ENCODE measurements at places on chromosomes 1 and 21.

GRCh38 chr1:176791906-176792305 is 328.9 kb downstream of the PAPPA2 start:
- no peak for DNase-seq

- DNase-seq = no peak
Observed at GRCh38 chr1:211095381-211095780, 38.6 kb downstream of the KCNH1 start.

DNA sequence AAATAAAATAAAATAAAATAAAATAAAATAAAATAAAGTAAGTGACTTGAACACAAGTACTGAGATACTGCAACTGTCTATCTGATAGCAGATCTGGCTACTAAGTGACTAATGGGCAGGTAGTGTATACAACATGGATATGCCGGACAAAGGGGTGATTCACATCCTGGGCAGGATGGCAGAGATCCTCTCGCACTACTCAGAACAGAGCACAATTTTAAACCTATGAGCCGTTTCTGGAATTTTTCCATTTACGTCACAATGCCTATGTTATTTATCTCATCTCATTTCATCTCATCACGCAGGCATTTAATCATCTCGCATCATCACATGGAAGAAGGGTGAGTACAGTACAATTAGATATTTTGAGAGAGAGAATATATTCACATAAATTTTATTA is 233.3 kb upstream of the COA6 start:
- no peak for DNase-seq

DNA sequence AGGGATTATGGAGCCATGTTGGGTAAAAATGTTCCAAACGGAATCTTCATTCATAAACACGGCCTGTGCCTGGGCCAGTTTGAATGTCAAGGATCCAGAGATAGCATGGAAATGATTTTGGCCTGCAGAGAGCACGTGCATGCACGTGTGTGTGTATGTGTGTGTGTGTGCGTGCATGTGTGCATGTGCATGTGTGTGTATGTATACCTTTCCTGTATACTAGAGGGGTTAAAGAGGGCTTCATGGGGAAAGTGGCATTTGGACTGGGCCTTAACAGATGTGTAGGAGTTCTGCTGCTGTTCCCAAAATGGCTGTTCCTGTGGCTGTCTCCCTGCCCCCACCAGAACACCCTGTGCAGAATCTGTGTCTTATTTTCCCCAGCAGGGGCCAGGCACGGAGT is 21.7 kb downstream of the TTC39A start:
- DNase-seq = no peak

DNA sequence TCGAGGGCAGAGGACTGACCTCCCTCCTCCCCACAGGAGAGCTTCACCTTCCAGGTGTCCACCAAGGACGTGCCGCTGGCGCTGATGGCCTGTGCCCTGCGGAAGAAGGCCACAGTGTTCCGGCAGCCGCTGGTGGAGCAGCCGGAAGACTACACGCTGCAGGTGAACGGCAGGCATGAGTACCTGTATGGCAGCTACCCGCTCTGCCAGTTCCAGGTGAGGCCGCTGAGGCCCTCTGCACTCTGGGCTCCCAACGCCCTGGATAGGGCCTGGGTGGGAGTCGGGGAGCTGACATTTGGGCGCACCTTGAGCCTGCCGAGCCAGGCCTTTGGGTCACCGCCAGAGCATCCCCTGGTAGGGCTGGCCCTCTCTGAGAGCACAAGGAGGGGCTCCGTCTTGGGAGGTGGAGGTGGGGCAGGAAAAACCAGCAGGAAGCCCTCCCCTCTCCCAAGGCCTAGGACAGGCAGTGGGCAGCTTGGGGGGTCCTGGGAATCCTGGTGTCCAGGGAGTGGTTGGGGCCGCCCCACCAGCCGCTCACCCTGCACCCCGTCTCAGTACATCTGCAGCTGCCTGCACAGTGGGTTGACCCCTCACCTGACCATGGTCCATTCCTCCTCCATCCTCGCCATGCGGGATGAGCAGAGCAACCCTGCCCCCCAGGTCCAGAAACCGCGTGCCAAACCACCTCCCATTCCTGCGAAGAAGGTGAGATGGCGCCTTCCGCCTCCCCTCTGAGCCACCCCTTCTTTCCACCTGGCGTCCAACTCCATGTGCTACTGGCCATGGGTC is 65.1 kb downstream of the PIK3CD start:
- no peak for DNase-seq

DNA sequence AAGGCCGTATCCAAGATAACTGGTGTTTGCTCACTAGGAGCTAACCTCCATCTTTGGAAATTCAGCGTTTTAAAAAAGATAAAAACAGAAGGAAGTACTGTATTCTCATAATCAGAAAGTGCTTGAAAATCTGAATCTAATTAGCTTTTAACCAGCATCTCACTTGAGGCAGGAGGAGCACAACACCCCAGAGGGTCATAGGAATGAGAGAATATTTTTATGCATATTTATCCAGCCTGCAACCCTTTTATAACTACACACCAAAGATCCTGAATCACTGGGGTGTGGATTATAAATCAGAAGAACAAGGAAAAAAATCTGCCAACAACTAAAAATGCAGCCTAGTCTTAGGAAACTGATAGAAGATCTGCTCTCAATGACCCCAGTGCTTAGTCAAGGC is 68.0 kb upstream of the PTCH2 start:
- no peak for DNase-seq

DNA sequence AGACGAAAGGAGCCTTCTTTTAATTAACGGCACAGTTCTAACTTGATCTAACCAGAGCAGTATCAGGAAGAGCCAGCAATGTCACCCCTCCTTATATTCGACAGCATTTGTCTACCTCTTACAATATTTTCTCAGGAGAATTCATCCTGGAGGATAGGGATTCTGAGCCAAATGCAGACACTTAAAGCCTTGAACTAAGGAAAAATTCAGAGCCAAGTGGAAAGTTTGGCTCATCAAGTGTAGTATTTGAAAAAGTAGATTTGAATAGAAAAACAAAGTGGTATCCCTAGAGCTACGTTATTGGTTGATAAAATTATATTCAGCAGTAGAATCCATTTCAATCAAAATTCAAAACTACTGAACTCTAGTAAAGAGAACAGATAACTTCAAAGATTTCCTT is 732.0 kb upstream of the ADGRL2 start:
- DNase-seq = no peak

DNA sequence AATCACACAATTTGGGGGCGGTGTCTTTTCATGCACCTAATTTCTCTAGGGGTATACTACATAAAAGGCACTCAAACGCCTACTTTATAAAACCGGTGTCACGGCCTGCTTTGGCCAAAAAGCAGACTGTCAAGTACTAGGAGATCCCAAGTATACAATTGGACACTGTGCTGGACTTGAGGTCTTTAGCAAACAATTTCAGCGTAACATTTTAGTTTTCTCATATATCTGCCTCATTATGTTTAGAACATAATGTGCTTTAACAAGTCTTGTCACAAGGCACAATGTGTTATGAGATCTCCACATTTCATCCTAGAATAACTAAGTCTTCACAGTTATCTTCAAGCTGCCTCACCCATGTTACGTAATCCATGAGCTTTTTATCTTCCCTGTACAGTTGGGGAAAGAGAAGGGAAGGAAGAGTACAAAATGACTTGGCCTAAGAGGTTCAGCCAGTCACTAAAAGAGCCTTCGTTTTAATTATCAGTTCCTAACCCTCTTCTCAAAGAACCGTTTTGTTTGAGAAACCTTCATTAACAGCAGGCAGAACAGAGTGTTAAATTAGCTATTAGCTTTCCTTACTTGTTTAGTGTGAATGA is 1.7 kb downstream of the SSX2IP start:
- no peak for DNase-seq

GRCh38 chr1:219651993-219652392 is 39.1 kb upstream of the ZC3H11B start:
- DNase-seq = no peak

GRCh38 chr1:115337633-115338456 is at the start of gene NGF:
Gene NGF, minus strand, starts transcription at chr1:115338249. Its CDS starts 51,454 bp downstream, at chr1:115286795.
- DNase-seq = no peak

DNA sequence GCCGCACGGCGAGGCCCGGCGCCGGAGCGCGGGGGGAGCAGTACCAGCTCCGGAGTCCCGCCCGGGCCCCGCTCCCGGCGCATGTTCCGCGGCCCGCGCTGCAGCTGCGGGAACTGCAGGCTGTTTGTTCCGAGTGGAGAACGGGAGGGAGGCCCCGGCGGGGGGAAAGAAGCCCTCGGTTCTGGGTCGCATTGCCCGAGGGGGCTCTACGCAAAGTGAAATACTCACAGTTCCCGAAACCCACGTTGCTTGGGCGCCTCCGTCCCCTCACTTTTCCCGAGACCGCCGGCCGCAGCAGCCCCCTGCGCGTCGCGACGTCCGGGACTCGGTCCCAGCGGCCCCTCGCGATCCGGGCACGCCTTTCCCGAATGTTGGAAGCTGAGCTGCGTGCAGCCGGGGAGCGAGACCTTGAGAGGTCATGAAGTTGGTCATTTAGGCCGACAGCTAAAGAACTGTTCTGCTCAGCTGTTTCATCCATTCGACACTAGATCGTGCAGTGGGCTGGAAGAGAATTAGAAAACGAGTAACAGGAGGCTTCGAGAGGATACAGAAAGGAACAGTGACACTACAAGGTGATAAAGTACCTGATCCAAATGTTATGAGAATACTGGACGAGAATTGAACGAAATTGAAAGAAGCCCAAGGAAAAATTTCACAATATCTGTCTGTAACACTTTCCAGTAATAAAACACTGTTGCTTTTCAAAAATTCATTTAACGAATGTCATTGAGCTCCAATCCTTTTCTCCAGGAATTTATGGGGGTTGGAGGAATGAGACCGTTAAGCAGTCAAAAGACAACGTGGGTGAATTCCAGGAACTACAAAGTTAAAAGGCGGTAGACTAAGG is 657 bp upstream of the LIN9 start:
- no peak for DNase-seq
